ENCODE measurements at places on chromosomes 2 and 18.

GRCh38 chr2:3659447-3660432 is 1.7 kb downstream of the ALLC start:
- DNase-seq: no peak

GRCh38 chr18:3871687-3872086 is 421.7 kb downstream of the TGIF1 start:
- DNase-seq: no peak

DNA sequence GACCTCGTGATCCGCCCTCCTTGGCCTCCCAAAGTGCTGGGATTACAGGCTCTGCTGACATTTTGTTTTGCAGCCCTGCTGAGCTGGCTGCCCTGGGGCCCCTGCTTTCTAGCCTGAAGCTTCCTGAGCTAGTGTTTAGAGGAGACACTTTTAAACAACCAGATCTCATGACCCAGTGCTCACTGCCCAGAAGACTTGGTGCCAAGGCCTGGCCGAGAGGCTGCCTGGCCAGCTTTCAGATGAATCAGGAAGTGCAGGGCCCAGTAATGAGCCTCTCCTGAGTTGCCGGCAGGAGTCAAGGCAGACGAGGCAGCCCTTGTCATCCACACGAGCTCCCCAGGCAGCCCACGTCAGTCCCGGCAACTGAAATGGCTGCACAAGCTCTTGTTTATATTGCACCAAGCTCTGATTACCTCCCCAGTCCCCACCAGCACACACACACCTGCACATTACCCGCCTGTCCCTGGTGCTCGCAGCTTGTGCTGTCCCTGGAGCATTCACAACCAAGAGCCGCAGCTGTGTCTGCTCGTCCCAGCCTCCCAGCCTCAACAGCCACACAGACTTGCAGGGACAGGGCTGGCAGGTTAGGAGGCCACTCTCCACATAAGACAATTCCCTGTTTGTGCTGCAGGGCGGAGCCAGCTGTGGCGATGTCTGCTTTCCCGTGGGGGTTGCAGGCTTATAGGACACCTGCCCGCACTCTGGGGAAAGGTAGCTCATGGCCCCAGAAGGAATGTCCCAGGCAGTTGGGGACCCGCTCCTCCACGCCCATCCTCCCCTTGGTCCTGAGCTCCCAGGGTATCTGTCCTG is 331.2 kb upstream of the MYT1L start:
- DNase-seq: no peak

DNA sequence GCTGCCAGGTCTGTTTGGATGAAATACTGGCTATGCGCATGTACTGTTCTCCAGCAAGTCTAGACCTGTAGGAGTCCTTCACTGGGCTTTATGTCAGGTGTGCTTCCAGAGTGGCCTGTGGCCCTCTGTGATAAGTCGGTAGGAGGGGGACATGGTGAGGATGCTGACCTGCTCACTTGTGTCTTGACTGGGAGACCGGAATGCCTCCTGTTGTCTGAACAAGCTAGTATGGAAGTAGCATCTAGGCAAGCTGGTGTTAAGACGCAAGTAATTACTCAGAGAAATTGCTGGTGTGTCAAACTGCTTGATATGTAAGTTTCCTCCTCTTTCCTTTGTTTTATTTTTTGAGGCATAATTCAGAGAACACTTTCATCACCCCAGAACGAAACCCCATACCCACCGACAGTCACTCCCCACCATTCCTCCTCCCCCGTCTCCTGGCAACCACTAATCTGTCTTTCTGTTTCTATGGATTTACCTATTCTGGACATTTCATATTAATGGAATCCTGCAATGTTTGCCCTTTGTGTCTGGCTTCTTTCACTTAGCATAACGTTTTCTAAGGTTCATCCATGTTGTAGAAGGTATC is 76.4 kb downstream of the TMEM247 start:
- DNase-seq: no peak

GRCh38 chr2:101521487-101521886 is 46.6 kb upstream of the RFX8 start:
- DNase-seq: no peak

DNA sequence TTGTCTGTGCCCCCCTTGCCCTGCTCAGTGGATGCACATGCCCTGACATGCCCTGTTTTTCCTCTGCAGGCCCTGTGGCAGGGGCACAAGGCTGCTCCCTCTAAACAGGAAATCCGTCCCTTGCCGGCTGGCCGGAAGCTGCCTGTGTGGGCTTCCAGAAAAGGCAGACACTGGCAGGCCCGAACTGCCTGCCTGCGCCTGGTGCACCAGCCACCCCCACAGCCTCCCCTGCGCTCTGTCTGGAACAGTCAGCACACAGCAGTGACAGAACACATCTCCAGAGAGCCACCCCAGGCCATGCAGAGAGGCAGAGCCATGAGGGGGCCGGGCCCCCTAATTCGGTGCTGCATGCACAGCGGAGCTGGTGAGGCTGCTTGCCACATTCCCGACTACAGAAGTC is 33.5 kb downstream of the LOXHD1 start:
- no peak for DNase-seq

- no peak for DNase-seq
These were observed 338.9 kb upstream of the SETBP1 start for GRCh38 chr18:44341759-44342158.

DNA sequence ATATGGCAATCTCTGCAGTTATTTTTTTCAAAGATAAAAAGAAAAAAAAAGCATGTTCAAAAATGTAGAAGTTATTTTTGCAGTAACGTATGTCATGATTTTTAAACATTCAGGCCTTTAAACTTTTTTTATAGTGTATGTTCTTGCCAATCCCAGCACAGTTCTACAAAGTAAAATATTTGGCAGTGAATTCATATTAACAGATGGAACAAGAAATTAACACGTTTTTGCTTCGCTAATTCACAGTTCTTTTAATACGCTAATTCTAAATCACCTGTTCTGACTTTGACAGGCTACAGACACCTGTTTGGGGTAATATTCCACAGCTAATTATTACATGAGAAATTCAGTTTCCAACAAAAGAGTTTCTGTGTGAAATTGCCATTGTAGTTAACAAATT is 183.2 kb downstream of the ARHGAP15 start:
- DNase-seq: no peak

GRCh38 chr2:150127995-150128394 is 359.5 kb downstream of the RND3 start:
- peak; percentile 88 for DNase-seq

- DNase-seq: no peak
These were observed 60.6 kb downstream of the FHOD3 start for GRCh38 chr18:36358141-36358540.

DNA sequence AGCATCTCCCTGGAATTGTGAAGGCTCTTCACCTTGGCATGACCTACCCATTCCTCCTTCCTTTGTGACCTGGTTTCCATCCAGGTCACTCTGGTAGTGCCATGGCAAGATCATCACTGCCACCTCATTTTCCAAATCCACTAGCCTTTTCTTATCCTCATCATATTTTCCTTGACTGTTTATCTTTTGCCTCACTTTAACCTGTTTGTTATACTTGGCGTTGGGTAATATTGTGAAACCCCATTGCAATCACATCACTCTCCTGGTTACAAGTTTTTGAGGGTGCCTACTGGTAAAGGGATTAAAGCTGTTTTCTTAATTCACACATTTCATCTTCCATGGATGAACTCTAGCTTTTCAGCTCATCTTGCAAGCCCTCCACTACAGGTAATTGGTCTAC is 39.1 kb upstream of the IGFBP2 start:
- DNase-seq: peak; percentile 39

- no peak for DNase-seq
These were observed 37.5 kb downstream of the RTP5 start for GRCh38 chr2:241906826-241907570.

GRCh38 chr2:192186806-192187205 is 7.9 kb downstream of the TMEFF2 start:
- DNase-seq: no peak

- peak; percentile 17 for DNase-seq
These were observed 611 bp downstream of the NOL10 start for GRCh38 chr2:10688921-10689807.

- DNase-seq: peak; percentile 87
These were observed 141.6 kb upstream of the CYP26B1 start for GRCh38 chr2:72289283-72289682.

- peak; percentile 74 for DNase-seq
These were observed 104.4 kb upstream of the CDC42EP3 start for GRCh38 chr2:37775908-37776250.

GRCh38 chr2:62589691-62590356 is 83.8 kb upstream of the TMEM17 start:
- no peak for DNase-seq

- no peak for DNase-seq
These were observed 1.3 kb downstream of the TMEM163 start for GRCh38 chr2:134717286-134718022.
